Uterus (tissue), 4 donors: ENCODE measurements at places on chromosomes 12 and 14.

- no peak for DNase-seq
Observed at GRCh38 chr14:60396718-60397343, 89.0 kb downstream of the C14orf39 start.

GRCh38 chr12:104632724-104633201 is 176.0 kb downstream of the CHST11 start:
- peak; percentile 53 for DNase-seq

- DNase-seq = no peak
Observed at GRCh38 chr14:76583805-76584204, 177.5 kb upstream of the VASH1 start.

- DNase-seq = no peak
Observed at GRCh38 chr12:89874146-89874545, 165.5 kb upstream of the ATP2B1 start.

DNA sequence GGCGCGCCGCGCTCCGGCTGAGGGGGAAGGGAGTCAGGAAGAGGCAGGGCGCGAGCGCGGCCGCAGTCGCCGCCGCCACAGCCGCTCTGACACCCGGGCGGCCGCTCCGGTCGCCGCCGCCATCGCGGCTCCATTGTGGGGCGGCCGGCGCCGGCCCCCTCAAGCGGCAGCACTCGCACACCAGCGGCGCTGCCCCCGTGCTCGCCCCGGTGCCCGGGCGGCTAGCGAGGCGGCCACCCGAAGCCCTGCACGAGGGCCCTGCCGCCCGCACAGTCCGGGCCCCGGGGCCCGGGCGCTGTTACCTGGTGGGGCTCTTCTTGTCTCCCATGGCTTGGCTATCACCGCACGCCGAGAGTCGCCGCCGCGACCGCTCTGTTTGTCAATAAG is 202 bp downstream of the YAF2 start:
- no peak for DNase-seq

DNA sequence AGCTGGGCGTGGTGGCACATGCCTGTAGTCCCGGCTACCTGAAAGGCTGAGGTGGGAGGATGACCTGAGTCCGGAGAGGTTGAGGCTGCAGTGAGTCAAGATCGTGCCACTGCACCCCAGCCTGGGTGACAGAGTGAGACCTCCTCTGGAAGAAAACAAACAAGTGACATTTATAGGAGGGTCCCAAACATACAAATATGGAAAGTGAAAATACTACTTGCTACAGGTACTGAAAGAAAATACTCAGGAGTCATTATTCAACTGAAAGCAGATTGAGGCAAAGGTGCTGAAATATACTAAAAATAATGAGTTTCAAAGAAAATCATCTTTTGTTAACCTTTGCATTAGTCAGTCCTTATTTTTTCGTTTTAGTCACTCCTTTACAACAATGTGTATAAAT is 53.5 kb downstream of the ETV6 start:
- no peak for DNase-seq

DNA sequence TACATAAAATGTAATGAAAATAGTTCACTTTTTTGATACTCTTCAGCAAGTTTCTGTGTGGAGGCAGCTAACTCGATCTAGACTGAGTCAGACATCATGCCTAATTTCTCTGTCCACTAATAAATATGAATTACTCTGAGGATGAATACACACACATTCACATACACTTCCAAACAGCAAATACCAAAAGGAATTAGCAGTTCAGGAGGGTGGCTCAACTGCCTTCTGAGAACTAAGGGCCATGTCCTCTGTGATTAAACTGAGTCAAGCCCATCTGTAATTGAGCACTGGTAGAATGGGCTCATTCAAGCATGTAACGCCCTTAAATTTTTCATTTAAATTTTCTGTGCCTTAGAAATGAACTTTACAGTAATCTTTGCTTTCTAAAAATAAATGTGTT is 242.5 kb downstream of the AKAP6 start:
- no peak for DNase-seq

DNA sequence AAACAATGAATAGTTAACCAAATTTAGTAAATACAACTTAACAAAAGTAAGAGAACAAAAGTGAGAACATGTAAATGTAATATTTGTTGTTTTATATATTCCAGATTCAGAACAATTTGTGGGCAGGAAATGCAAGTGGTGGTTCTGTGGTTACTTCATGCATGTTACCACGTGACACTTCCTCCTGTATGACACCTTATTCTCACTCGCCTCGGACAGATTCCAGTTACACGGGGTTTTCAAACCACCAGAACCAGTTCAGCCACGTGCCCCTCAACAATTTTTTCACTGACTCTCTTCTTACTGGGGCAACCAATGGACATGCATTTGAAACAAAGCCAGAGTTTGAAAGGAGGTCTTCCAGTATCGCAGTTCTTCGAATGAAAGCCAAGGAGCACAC is 21.0 kb downstream of the ALX1 start:
- DNase-seq = no peak

DNA sequence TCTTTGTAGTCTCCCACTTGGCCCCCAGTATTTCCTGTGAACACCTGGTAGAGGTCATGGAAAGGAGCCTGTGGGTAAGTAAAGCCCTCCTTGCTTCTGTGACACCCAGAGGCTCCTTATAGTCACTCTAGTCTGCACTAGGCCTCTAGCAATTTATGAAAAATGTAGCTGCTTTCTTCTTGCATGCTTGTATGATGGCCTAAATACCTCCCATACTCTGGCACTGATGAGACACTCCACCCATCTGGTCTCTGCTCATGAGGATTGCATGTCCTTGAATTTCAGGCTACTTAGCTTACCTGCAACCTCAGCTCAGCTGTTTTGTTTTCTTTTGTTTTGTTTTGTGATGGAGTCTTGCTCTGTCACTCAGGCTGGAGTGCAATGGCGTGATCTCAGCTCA is 4.6 kb upstream of the A2ML1 start:
- no peak for DNase-seq

- DNase-seq = no peak
Observed at GRCh38 chr12:71029302-71029701, 108.8 kb upstream of the PTPRR start.

DNA sequence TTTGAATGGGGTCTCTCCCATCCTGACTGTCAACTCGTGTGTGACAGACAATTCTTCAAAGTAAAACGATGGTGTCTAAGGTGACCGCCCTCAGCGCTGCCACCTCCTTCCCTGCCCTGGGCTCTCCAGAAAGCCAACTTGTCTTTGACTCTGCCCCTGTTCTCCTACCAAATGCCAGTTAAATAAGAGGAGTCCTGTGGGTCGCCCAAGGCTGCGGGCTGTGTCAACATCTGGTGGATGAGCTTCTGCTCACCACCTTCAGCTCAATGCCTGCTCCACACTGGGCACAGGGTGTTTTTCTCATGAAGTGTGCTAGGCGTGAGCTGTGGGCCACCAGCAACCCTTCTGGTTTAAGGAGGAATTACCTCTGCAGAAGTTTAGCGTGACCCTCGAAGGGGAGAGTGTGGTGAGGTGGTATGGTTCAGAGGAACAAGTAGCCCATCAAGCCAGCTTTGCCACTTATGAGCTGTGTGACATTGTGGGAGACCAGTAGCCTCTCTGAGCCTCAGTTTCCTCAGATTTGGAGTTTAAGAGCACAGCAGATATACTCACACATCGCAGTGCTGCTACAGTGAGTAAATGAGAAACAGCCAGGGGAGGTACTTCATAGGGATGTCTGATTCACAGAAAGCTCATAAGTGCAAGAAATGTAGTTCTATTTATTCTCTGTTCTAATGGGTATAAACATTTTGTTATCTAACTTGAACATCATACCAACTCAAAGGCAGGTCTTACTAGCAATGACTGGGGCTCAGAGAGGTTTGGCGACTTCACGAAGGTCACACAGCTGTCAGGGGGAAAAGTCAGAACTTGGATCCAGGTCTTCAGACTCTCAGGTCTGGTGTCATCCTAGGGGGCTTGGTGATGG is 12.1 kb downstream of the SERPINA1 start:
- DNase-seq = no peak

DNA sequence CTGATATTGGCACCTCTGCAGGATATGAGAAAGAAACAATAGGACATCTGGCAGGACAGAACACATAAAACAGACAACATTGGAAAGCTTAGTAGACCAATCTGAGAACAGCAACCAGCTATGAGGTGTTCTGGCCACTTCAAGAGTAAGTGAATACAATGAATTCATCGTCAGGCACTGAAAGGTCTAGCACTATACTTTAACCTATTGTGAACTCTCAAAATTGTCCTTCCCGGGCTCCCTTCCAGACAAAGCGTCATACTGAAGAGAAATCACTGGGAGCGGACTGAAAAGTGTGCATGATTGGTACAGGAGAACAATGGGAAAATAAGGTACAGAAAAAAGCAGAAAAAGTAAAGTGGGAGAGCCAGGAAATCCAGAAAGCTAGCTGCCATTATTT is 75.8 kb downstream of the LRP6 start:
- DNase-seq = no peak
